ENCODE measurements at places on chromosomes 4 and X.

- no peak for DNase-seq
These were observed 311.1 kb upstream of the SLC7A11 start for GRCh38 chr4:138553001-138553845.

DNA sequence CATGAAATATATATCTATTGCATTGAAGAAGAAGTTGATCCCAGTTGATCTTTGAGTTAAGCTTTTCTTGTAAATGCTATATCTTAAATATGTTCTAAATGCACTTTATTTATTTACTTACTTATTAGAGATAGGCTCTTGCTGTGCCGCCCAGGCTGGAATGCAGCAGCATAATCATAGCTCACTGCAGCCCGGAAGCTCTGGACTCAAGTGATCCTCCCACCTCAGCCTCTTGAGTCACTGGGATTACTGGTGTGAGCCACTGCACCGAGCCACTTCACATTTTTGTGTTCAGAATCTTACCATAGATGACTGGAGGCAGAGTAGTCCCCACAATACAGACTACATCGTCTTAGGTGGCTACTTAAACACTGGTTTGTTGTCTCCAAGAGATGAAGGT, 324.3 kb upstream of the SLIT2 start:
- DNase-seq = no peak

DNA sequence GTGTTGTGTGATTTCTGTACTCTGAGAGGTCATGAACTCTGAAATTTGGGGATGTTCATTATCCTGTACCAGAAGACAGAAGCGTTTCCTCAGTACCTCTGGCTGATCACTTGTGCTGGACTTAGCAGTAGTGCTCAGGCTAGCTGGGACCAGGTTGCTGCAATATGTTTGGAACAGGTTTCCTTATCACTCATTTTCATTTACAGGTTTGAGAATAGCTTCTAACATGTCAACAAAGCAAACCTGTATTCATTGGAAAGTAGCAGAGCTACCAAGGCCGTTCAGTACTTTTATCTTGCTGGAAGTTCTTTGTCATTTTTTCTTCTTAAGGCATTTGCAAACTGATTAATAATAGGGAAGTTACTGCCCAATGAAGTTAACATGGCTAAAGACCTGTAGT, 242.9 kb upstream of the ANKRD50 start:
- no peak for DNase-seq

- no peak for DNase-seq
These were observed 381.6 kb upstream of the CPEB2 start for GRCh38 chr4:14620567-14621141.

DNA sequence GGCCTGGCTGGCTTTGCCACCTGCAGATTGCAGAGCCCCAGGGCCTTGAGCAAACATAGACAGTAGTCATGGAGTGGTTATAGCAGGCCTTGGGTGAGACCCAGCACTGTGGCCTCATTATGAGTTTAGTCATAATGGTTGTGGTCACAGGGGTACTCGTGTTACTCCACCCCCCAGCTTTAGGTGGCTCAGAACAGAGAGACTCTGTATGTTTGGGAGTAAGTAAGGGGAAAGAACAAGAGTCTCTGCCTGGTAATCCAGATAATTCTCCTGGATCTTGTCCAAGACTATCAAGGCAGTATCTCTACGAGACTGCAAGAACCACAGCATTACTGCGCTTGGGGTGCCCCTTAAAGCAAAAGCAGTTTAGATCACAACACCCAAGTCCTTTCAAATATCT, 62.3 kb upstream of the SCRG1 start:
- DNase-seq = no peak
